ENCODE measurements at places on chromosomes 2 and 18.
A peak's percentile ranks its signal among the peaks of the same experiment; 100 is the strongest.

DNA sequence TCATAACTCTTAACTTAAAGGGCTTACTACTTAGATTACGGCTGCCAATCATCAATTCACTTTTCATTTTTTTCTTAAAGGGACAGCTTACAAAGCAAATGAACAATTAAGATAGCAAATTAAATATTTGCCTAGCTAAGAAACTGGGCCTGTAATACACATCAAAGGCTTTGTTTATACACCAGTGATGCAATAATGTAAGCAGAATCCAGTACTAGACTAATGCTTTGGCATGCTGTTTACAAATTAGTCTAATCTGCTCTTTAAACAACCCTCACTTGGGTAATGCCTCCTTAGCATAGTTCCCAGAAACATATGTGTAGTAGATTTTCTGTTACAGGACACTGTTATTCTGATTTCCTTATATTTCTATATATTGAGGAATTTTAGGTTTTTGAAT lies 105.8 kb downstream of the ARHGAP28 start:
- DNase-seq = no peak

DNA sequence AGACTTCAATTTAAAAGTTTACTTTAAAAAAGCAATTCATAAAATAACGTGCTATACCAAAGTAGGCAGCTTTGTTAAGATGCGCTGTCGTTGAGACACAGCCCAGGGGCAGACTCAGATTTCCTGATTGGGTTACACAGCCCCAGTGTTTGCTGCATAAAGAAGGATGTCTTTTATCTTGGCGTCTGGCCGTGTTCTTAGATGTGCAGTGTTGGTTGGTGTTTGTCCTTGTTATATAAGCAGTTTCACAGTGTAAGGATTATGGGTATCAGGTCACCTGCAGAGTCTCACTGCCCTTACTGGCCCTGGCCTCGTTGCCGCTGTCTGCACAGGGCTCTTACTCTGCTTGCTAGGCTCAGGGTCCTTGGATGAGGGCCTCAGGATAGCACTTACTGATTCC lies 108.5 kb downstream of the WDSUB1 start:
- no peak for DNase-seq

DNA sequence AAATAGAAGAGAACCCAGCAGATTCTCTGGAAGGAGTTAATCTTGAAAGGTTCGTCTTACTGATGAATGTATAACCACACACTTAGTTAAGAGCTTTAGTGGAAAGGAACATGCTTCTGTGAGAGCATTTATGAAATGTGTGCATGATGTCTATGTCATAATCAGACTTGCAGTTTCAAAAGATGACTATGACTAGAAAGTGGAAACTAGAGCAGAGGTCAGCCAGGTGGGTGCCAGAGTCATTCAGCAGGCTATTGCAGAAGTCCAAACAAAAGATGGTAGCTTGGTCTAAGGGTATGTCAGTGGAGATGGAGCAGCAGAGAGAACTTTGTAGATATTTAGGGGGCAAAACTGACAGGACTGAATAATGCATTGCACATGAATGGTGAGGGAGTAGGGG lies 825.8 kb downstream of the DCC start:
- DNase-seq = no peak

- DNase-seq = no peak
Measured at GRCh38 chr2:200778038-200778437, 33.7 kb upstream of the BZW1 start.

DNA sequence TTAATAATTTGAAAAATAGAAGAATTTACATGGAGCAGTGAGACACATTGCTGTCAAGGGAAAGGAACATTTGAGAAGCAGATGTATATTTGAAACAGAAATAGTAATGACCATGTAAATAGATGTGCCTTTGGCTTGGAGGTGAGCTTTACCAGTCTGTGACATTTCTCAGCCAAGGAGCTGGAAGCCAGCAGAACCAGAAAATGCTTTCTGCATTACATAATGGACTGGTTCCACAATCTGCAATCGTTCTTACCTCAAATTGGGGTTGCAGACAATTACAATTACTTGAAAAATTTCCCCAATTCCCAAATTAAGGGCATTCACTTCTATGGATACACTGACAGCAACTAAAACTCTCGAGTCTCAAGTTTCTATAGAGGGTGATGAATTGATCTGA lies 59.7 kb downstream of the HNMT start:
- no peak for DNase-seq

- DNase-seq = no peak
Measured at GRCh38 chr2:75047992-75048625, 89.7 kb downstream of the POLE4 start.

DNA sequence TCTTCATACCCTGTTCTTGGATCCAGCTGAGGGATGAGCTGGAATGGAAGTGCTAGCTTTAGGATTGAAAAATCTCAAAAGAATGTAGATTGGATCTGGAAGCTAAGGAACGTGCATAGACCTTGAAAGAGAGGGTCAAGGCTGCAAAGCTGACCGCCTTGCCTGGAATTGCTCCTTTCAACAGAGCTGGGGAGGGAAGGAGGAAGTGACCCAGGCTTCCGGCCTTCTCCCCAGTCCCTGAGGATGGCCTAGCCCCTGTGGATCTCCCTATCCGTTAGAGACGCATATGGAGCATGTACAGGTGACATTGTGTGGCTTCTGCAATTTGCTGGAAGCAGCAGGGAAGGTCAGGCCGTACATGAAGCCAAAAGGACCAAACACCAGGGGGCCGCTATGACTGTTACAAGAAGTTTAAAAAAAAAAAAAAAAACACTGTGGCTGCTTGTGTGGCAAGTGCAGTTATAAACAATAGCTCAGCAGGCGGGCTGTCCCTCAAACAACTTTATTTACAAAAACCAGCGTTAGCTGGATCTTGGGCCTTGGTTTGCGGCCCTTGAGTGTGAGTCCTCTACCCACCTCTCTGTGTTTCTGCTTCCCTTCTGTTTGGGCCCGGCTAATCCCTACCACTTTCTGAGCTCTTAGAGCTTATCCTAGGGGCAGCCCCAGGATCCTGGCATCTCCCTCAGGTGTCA lies 227.6 kb downstream of the SEPTIN10 start:
- no peak for DNase-seq

DNA sequence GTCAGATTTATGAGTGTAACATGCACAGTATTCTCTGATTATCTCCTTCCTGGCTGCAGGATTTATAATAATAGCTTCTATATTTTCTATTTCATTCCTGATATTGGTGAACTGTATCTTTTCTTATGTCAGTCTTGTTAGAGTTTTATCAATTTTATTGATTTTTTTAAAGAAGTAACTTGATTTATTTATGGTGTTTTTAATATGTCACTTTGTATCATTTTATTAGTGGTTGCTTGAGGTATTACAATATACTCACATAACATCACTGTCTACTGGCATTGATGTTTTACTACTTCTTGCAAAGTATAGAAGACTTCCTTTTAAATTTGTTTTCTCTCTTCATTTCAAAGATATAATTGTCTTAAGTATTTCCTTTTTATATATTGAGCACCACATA lies 270.5 kb upstream of the GYPC start:
- DNase-seq = no peak

- no peak for DNase-seq
Measured at GRCh38 chr2:226661789-226662545, 137.7 kb downstream of the IRS1 start.

GRCh38 chr2:75140288-75140687 lies 59.0 kb downstream of the TACR1 start:
- DNase-seq = no peak

- DNase-seq = no peak
Measured at GRCh38 chr2:70083344-70084156, 3.7 kb upstream of the PCBP1 start.

GRCh38 chr2:195029804-195030654 lies 627.0 kb upstream of the SLC39A10 start:
- no peak for DNase-seq

DNA sequence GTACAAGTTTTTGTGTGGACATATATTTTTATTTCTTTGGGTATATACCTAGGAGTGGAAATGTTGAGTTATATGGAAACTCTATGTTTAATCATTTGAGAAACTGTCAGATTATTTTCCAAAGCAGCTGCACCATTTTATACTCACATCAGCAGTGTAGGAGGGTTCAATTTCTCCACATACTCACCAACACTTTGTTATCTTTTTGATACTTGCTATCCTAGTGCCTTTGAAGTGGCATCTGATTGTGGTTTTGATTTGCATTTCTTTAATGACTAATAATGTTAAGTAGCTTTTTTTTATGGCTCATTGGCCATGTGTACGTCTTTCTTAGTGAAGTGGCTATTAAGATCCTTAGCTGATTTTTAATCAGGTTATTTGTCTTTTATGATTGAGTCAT lies 64.7 kb upstream of the SLC8A1 start:
- DNase-seq = no peak

- DNase-seq = peak; percentile 80
Measured at GRCh38 chr2:38602136-38602731, 494 bp downstream of the HNRNPLL start.

- DNase-seq = no peak
Measured at GRCh38 chr2:212028798-212029394, 509.7 kb downstream of the ERBB4 start.

DNA sequence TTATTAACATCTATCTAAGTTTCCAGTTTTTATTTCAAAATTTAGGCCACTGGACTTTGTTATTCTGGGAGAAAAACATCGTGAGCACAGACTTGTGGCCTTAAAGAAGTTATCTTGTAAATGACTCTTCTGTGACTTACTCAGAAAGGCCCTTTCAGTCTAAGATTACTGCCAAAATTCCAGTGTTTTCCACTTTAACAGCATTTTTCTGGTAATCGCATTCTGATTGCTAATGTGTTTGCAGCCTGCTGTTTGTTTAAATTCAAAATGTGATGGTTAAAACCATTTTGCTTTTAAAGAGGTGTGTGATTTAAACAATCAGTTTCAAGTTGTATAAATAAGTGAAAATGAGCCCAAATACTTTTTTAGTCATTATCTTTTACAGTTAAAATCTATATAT lies 136.7 kb upstream of the DAPL1 start:
- no peak for DNase-seq

DNA sequence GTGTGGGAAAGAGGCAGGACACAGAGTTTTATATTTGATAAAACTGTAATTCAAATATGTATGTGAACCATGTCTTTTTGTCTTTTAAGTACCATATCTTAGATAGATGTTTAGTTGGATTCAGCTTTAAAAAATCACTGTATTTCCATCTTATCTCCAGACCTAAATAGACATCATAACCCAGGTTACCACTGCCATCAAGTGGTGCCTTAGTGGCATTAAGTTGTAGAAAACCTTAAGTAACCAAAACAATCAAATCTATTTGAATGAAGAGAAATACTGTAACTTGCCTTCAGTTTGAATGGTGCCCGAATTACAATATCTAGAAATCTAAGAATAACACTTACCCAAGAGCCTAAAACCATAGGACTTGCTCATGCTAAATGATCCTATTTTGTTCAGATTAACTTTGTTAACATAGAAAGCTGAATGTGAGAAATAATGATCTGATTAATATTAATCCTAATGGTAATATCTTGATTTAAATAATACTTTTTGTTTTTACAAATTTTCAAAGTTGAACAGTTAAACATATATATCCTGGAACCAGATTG lies 92.5 kb upstream of the MAP2 start:
- no peak for DNase-seq

DNA sequence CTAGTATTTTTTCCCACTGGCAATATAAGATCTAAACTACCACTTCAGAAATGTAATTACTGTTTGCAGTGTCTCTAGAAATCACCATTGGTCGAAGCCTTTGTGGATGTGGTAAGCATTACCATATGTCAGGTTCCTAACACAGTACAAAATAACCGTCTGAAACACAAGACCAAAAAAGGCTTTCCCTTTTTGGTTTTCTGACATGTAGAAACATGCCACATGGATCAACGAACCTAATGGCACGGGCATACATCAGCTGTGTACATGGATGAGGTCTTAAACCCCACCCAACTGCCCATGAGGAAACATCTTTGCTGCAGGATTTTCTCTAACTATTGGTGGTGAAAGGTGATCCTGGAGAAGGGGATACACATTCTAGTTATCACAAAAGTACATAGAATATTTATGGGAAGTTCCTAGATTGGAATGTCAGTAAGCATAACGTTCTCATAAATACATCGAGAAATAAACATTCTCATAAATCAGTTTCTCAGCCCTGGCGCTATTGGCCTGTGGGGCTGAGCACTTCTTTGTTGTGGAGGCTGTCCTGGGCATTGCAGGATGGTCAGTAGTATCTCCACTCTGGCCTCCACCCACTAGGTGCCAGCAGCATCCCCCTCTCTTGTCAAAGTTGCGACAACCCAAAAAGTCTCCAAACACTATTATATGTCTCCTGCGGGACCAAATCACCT lies 9.0 kb downstream of the VIT start:
- DNase-seq = no peak

DNA sequence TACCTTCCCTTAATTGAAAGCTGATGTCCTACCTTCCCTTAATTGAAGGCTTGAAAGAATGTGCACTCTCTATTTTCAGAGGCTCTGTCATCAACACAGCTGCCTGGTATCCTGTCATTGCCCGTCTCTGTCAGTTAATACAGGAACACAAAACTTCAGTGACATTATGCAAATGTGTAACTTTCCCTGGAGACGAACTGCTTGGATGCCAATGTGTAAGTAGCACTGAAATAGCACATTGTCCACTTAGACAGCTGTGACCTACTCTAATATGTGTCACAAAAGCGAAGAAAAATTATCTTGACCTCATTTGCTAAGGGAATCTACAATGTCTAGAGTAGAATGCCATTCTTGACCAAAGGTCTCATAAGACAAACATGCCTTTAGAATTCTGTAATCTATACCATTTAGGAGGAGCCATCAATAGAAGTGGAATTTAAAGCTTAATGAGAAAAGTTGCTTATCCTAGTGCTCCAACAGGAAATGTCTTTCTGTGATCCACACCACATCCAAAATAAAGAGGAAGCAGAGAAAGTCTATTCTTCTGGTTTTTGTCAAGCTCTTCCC lies 138.1 kb downstream of the BARD1 start:
- DNase-seq = no peak

DNA sequence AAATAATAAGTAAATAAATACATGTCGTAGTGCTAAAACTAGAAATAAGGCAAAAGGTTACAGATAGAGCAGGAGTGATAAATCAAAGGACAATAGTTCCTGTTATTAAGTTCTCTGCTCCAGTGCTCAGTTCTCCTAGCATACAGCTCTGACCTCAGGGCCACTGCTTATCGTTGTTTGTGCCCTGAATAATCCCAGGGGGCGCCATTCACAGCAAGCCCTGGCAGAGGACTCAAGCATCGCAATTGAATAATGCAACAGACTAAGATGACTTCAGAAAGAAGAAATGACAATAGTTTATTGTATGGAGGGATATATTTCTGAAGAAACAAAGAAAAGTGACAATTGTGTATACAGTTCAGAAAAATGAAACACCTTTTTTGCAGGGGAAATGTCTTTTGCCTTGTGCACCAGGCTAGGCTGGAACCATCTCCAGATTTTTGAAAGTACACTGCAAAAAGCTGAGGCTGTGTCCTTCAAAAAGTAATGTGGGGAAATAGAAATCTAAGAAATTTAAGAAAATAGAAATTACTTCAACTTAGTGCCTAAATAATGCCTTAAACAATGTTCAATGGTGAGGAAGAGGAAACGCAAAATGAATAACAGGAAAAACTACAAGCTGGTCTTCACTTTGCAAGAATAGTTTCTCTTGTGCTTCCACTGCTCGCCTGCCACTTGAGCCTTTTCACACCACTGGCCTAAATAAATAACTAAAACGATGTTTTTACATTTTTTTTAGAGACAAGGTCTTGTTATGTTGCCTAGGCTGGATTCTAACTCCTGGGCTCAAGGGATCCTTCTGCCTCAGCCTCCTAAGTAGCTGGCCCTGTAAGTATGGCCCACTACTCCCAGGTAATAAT lies 19.0 kb upstream of the CCNYL1 start:
- no peak for DNase-seq

Data from cortex of kidney (tissue), 1 donor.